ENCODE measurements at places on chromosomes 1 and 21.

DNA sequence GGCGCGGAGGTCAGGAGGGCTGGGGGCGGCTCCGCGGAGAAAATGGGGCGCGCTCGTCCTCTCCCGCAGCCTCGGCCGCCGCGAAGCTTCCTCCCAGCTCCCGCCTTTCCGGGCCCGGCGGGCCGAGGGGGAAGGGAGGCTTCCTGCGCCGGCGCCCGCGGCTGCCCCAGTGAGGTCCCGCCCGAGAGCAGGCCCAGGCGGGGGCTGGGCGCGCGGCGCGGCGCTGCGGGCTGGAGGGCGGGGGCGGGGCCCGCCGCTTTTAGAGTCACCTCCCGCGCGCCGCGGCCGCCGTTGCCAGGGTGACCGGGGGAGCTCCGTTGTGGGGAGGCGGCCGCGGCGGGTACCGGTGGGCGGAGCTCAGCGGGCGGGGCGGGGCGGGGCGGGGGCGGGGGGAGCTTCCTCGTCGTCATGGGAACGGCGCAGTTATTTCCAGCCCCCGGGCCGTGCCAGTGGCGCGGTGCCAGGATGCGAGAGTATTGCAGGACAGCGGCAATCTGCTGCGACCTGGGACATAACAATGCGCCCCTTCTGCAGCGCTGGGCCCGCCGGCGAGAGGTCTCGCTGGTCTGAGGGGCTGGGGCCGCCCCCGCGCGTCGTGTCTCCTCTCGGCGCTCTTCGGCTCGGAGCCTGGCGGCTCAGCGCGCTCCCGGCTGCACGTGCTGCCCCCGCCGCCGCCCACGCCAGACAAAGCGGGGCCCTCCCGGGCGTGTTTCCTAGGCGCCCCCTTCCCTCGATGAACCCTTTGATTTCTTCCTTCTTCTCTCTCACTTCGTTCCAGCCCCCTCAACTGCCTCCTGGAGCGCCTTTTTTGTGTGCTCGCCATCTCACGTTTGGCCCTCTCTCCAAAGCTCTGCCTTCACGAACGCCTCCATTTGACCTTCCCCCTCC lies 16.9 kb downstream of the IER5 start:
- peak; percentile 94 for DNase-seq

- peak; percentile 33 for DNase-seq
Measured at GRCh38 chr1:196317535-196318522, 290.4 kb downstream of the KCNT2 start.

GRCh38 chr1:156795787-156796186 lies 20.9 kb downstream of the SH2D2A start:
- DNase-seq, result peak; percentile 14

DNA sequence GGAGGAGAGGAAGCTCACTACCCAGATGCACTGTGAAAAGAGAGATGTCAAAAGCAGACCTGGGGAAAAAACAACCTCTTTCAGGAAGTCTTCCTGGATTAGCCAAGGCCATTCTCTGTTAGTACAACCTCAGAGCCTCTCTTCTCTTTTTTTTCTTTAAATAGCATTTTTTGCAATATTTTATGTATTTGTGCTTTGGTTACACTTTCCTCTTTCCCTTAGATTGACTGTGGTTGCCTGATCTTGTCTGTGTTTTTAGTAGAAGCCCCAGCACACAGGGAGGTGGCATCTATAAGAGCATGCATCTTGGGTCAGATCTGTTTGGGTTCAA lies 18.8 kb downstream of the SLC26A9 start:
- no peak for DNase-seq

GRCh38 chr1:167714098-167714438 lies 7.7 kb upstream of the MPZL1 start:
- no peak for DNase-seq

- DNase-seq, result peak; percentile 31
Measured at GRCh38 chr1:16338961-16339360, 13.3 kb downstream of the FBXO42 start.

DNA sequence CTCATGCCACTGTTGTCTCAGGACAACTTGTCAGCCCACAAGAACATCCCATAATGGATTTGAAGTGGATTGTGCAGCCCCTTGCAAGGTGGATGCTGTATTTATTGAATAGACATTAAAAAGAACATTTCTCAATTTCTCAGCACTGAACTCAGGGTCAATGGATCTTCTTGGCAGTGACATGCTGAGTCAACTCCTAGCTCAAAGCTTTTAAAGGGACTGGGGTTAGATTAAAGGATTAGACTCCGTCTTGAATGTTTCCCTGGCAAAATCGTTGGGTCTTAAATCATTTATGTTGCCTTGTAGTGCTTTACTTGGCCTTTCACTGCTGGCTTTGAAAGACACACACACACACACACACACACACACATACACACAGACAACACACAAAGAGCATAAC lies 221.6 kb upstream of the PBX1 start:
- no peak for DNase-seq

GRCh38 chr1:27044613-27045151 lies 32.0 kb upstream of the TENT5B start:
- DNase-seq, result peak; percentile 71

Measured in fibroblast of skin of right biceps (primary cell).